ENCODE measurements at places on chromosomes 5 and 9.

DNA sequence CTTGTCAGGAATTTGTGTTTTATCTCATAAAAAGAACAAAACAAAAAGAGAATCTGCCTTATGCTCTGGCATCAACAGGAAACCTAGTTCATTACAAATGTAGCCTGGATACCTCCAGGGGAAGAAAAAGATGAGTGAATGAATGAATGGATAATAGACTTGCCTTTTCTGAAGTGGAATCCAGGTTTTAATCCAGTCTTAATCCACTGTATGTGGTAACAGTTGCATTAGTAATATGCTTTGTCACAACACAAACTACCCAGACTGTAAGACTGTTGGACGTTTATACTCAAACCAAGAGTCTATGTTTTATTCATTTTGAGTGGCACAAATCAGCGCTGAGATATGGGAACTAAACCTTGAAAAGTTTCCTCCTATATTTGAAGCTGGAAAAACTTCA lies 32.1 kb upstream of the MAP3K1 start:
- no peak for DNase-seq

- no peak for DNase-seq
Measured at GRCh38 chr5:90168399-90168798, 241.2 kb downstream of the CETN3 start.

- DNase-seq: no peak
Measured at GRCh38 chr5:165400086-165400485, 1894.7 kb downstream of the MAT2B start.

DNA sequence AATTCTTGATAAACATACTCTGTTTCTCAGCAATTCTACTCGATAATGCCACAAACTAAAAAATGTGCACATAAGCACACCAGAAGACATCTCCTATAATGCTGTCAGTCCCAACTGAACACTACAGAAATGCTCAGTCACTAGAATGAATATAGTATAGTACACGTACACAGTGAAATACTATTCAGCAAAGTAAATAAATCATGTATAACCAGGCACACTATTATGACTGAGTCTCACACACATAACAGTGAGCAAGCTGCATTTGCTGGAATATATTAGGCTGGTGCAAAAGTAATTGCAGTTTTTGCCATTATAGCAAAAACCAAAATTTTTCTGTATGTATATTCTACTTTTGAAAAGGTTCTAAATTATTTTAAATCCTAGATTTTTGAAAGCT lies 310.2 kb downstream of the CTNND2 start:
- no peak for DNase-seq

DNA sequence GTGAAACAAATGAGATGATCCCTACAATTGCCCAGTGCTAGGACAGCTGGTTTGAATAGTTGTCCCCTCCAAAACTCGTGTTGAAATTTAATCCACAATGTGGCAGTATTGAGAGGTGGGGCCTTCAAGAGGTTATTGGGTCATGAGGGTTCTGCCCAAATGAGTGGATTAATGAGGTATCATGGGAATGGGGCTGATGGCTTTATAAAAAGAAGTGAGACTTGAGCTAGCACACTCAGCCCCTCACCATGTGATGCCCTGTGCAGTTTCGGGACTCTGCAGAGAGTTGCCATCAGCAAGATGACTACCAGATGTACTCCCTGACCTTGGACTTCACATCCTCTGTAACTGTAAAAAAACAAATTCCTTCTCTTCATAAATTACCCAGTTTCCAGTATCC lies 33.1 kb downstream of the RANBP6 start:
- DNase-seq: no peak

- no peak for DNase-seq
Measured at GRCh38 chr5:152397581-152397980, 7.5 kb downstream of the NMUR2 start.

- no peak for DNase-seq
Measured at GRCh38 chr5:150409638-150410523, 2.8 kb downstream of the CD74 start.

GRCh38 chr5:166369807-166370206 lies 1921.6 kb upstream of the WWC1 start:
- DNase-seq: no peak

DNA sequence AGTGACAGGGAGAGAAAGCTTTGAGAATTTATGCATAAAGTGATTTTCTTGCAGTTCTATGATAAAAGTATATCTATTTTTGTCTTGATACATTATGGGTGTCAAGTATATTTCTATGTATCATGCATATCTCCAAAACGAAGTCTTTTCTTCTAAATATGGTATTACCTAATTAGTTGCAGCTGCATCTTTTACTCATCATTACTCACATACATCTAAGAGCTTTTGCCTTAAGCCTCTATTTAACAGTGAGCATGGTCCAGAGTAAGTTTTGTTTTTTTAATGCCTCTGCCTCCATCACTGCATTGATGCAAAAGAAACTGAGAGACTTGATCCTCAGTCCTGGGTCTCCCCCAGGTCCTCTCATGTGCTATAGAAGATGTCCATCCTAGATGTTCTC lies 40.0 kb upstream of the SMC5 start:
- DNase-seq: no peak

DNA sequence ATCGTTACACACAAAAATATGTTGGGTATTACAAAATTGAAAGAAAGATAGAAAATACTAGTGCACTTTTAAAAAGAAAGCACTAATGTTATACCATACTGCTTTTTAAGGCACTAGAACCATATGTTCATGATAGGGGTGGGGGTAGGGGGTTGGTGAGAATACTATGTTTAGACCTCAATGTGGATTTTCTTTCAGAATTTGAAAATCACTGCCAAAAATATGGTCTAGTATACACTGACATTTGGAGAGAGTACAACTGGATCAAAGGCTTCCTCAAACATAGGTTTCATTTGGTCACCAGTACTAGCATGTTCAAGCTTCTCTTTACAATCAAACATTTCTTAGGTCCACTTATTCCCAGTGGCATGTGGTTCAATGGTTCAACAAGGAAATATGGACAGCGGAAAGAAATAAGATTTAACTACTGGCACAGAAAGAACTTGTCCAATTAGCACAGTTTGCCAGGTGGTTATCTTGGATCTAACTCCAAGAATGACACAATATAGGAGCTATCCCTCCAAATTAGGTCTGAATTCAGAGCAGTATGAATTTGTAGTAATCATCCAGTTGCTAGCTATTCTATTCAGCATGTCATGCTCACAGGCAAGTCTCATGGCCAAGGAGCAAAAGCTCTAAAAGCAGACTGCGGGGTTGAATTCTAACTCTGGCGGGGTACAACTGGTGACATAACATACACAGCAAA lies 139.3 kb downstream of the SLC24A2 start:
- no peak for DNase-seq

GRCh38 chr5:50922942-50923767 lies 256.7 kb downstream of the PARP8 start:
- DNase-seq: no peak

DNA sequence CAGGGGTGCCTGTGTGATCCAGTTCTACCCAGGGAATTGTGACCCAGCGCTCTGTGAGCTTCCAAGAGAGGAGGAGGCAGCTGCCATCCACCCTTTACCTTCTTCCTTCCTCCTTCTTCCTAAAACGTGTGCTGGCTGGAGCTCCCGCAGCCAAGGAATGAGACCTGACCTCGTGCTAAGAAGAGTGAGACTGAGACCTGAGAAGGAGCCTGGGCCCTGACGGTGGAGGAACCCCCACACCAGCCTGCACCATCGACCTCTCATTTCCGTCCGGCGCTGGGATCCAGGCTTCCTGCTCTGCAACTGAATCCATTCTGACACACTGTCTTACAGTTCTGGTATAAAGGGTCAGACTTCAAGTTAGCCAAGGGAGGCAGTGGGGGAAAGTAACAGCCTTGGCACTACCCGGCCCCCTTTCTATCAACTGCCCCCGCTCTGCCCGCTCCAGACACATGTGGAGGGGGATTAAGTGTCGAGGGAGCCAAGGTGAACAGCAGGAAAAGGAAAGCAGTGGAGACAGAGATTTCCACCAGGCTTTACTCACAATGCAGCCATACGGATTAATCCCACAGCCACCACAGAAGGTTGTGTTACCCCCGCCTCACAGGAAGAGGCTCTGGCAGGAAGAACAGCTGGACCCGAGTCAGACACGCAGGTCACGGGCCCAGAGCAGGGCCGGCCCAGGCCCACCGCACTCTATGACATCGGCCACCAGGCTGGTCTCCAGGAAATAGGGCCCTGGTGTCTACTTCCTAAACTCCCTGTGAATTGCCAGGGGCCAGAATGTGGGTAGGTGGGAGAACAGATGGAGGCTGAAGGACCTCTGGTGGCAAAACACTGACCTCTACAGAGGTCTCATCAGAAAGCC lies 15.8 kb downstream of the MGAT1 start:
- DNase-seq: no peak

DNA sequence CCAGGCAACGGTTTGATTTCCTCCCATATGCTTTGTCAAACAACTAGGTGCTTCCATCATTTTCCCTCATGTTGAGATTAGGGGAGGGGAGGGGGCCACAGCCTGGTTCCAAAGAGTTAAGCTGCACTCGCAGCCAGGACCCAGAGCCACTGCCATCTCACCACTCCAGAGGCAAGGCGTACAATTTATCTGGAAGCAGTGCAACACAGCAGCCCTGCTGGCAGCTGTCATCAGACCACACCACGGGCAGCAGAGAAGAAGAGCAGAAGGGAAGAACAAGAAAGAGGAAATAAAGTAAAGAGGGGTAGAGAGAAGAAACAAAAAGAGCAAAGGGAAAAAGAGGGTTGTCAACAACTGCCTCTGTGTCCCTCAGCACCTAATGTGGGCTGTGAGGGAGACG lies 38.9 kb downstream of the MED27 start:
- DNase-seq: no peak

DNA sequence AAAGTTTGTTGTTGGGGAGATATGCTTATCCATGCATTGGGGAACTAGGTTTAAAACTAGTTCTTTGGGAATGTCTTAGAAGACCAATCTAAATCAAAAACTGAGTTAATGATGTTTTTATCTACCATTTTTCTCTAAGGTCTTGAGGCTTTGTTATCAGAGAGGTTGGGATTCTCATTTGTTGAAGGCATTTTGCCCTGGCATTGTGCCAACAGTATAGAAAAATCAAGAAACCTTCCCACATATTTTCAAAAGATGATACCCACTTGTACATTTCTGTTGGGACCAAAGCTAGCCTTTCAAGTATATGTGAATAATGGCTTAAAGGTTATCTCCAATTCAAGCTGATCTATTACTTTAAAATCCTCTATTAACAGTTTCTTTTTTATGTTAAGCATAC lies 419.8 kb upstream of the KIF2A start:
- no peak for DNase-seq

GRCh38 chr9:108663422-108663821 lies 192.4 kb downstream of the ACTL7B start:
- DNase-seq: no peak

DNA sequence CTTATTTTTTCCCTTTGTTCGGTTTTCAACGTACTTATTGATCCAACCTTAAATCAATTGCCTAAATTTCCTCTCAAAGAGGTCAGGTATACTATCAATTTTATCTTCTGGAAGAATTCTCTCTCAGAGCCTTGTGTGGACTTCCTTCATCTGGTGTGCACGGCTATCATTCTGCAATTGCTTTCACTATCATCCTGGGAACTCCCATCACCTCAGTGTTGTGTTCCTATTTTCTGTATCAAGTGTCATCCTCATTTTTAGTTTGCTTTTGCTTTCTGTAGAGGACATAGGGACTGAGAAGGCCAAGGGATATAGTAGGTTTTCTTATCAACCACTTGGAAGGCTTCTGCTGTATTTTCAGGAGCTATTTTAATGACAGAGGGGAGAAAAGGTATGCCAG lies 11.3 kb downstream of the STOM start:
- no peak for DNase-seq

GRCh38 chr9:131620764-131621520 lies 75.6 kb downstream of the PRRT1B start:
- DNase-seq: no peak

DNA sequence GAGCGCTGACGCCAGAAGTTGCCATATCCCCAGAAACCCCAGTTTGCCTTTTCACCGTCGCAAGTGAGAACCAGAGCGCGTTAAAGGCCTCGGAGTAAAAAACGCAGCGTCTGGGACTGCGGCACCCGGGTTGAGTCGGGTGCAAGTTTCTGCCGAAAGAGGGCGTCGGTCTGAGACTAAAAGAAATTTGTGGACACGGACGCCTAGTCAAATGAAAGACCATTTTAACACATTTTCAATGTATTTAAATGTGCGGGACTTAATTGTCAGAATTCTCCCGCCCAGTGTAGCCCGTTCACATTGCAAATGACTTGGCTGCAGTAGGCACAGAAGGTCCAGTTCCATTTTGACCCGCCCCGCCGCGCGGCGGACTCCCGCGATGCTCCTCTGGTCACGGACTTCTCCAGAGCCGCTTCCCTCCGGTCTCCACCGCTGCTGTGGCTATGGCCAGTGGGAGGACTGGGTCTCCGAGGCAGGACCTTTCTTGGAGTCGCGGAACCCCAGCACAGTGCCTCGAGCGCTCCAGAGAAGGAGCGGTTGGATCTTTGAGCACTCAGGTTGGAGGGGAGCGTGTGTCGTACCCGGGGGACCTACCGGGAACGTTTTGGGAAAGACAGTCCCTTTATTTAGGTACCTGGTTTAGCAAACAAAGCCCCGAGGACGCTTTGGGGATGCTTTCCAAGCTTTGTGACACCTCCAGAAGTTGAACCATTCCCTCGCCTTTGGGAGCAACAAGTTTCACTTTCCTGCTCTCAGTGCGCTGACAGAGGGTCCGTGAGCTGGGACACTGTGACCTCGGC lies 1.2 kb upstream of the NPR3 start:
- no peak for DNase-seq

GRCh38 chr9:84258371-84258770 lies 82.2 kb downstream of the SLC28A3 start:
- no peak for DNase-seq

DNA sequence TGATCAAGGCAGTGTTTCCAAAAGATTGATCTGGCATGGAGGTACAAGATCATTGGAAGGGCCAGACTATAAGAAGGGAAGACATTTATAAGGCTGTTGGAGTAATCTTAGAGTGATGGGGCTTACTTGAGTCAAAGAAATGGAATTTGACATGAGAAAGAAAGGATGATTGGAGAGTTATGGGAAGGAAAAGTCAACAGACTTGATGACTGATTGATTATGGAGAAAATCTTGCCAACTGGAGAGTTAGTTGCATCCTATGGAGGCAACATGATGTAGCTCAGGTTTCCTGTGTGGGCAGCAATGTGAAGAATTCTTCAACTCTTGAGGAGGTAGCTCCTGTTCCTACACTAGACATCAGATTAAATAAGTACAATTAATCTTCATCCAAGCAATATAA lies 10.9 kb upstream of the MAST4 start:
- DNase-seq: no peak
